AG04449 (cell line): ENCODE measurements at places on chromosomes 13 and 19.

- DNase-seq = no peak
Observed at GRCh38 chr13:45623516-45624090, 8.1 kb upstream of the ERICH6B start.

DNA sequence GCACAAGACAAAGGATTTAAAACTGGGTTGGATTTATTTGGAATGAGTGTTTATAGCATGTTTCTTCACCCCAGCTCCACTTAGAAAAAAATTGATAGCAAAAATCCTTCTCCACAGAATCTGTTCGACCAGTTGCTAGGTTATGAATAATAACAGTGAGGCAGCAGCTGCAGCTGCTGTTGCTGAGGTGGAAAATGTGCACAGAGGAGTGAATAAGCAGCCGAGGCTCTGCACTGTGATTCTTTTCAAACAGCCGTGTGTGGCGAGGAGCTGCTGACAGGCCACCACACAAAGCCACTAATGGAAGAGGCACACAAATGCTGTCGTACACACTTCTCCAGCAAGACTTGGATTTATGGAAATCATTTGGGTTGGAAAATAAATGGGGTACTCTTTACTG lies 6.4 kb upstream of the RASL11A start:
- DNase-seq = no peak

- DNase-seq = no peak
Observed at GRCh38 chr13:94270556-94270955, 208.9 kb downstream of the DCT start.

DNA sequence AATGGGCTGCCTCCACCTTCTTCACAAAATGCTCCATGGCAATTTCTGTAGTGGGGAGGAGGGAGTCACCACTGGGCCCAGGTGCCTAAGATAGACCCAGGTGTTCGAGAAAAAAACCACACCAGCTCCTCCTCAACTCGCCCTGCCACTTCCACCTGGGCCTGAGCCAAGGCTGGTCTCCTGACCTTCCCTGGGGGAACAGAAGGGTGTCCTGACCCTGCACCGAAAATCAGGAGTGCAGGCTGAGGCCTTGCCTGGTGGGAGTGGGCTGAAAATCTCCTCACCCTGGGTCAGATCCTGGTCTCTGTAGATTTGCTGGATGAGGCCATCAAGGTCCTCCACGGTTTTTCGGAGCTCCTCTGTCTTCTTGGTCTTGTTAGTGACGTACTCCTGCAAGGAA lies 17.6 kb upstream of the AKAP8 start:
- no peak for DNase-seq

DNA sequence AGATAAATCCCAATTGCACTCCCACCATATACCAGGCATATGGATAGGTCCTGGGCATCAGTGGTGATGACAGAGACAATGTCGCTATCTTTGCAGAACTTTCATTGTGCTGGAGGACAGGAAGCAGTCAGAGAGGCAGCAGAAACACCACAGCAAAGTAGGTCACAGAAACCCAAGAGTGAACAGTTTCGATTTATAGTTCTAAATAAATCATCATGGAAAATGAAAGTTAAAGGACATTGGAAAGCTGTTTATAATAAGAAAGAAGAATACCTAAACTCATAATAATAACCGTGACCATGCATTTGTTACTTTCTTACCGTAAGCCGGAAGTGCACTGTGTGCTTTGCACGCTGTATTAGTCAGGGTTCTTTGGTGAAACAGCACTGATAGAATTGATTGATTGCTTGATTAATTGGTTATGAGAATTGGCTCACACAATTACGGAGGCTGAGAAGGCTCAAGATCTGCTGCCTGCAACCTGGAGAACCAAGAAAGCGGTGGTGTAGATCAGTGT lies 38.9 kb downstream of the ALOX5AP start:
- DNase-seq = no peak

DNA sequence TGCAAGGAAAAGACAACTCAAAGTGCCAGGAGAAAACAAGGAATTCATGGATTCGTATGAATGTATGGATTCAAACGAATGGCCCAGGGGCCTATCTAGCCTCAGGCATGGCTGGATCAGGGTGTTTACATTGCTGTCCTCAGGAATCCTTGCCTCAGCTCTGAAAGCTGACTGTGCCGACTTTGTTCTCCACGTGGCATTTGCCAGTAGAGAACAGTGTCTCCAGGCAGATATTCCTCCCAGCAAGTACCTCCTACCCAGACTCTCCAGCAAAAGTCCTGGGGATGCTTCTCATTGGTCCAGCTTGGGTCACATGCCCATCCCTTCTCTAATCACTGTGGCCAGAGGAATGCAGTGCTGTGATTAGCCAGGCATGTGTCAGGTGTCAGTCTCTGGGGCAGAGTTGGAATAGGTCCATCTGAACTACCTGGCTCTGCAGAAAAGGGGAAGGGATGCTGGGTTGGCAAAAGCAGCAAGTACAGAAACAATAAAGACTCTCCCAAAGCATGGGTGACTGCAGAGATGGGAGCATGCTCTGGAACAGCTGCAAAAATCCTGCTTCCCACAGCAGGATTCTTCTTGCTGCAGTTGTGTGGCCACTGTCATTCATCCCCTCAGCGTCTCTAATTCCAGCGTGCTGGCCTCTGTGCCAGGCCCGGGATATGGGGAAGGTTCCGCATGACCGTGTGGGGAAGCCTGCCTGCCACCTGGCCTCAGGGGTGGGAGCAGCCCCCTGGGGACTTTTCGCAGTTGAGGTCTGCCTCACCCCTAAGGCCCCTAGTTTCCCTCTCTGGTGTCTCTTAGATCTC lies 30.0 kb downstream of the CCNE1 start:
- no peak for DNase-seq

DNA sequence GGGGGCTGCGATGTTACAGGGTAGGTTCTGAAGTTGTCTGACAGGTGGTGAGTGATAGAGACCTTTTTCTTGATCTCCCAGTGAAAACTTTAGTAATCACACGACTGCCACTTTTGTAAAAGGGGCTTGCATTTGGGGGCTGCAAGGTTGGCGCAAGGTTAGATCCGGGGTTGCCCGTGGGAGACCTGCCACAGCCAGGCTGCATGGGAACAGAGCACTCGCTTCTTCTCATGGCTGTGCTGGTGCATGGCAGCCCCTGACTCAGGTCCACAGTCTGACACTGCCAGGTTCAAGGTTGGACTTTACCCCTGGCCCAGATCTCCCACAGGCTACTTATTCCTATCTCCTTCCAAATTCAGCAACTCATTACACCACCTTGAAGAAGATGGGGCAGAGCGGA lies 1190.4 kb downstream of the UQCRFS1 start:
- DNase-seq = no peak

GRCh38 chr13:40113643-40114304 lies 458.3 kb downstream of the COG6 start:
- DNase-seq = no peak

GRCh38 chr13:20714563-20715329 lies 11.2 kb downstream of the IL17D start:
- no peak for DNase-seq

- no peak for DNase-seq
Observed at GRCh38 chr19:33712268-33712667, 84.4 kb upstream of the KCTD15 start.

- no peak for DNase-seq
Observed at GRCh38 chr19:34213283-34213682, 41.0 kb downstream of the LSM14A start.

- DNase-seq = no peak
Observed at GRCh38 chr13:23763318-23763717, 125.9 kb downstream of the MIPEP start.

DNA sequence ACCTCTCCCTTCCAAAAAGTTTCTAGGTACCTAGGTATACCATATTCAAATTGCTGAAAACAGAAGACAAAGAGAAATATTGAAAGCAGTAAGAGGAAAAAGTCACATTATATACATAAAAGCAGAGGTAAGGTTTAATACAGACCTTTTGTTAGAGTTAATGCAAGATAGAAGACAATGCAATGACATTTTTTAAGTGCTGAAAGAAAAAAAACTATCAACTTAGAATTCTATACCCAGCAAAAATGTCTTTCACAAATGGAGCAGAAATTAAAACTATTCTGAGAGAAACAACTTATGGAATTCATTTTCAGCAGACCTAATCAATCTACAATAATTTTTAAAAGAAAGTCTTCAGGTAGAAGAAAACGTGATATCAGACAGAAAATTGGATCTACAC lies 77.2 kb downstream of the CRYL1 start:
- DNase-seq = no peak
